CD4-positive, CD25-positive, alpha-beta regulatory T cell (primary cell): ENCODE measurements at places on chromosomes 16 and 17.

DNA sequence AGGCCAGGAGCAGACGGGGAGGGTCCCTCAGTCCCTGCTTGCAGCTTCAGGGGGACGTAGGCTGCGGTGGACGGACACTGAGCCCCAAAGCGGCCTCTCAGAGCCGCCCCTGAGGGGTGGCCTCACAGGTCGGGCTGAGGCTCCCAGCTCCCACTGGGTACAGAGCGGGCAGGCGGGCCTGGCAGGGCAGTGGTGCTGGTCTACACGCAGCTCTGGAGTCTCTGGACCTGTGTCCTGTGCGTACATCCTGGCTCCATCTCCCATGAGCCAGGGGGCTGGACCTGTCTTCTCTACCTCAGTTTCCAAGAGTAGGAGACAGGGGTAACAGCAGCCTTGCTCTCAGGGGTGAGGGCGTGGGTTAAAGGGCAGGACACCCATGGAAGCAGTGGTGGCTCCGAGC, 1.7 kb downstream of the DPEP1 start:
- no peak for DNase-seq

DNA sequence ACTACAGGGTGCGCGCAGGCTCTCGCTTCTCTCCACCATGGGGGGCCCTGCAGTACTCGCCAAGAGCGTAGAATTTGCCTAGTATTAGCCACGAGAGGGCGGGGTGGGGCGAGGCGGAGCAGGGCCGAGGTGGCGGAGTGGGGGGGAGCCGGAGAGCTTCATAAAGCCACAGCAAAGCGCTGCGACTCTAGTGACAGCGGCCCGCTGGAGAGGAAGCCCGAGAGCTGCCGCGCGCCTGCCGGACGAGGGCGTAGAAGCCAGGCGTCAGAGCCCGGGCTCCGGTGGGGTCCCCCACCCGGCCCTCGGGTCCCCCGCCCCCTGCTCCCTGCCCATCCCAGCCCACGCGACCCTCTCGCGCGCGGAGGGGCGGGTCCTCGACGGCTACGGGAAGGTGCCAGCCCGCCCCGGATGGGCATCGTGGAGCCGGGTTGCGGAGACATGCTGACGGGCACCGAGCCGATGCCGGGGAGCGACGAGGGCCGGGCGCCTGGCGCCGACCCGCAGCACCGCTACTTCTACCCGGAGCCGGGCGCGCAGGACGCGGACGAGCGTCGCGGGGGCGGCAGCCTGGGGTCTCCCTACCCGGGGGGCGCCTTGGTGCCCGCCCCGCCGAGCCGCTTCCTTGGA, at the start of gene TBX21:
Gene TBX21 (plus strand): TSS at position 190 of the 627 bp plus-strand sequence. CDS start 219 bp downstream, at position 409.
- DNase-seq = peak; percentile 87

GRCh38 chr16:85364323-85365040, 248.6 kb upstream of the GSE1 start:
- DNase-seq = no peak

DNA sequence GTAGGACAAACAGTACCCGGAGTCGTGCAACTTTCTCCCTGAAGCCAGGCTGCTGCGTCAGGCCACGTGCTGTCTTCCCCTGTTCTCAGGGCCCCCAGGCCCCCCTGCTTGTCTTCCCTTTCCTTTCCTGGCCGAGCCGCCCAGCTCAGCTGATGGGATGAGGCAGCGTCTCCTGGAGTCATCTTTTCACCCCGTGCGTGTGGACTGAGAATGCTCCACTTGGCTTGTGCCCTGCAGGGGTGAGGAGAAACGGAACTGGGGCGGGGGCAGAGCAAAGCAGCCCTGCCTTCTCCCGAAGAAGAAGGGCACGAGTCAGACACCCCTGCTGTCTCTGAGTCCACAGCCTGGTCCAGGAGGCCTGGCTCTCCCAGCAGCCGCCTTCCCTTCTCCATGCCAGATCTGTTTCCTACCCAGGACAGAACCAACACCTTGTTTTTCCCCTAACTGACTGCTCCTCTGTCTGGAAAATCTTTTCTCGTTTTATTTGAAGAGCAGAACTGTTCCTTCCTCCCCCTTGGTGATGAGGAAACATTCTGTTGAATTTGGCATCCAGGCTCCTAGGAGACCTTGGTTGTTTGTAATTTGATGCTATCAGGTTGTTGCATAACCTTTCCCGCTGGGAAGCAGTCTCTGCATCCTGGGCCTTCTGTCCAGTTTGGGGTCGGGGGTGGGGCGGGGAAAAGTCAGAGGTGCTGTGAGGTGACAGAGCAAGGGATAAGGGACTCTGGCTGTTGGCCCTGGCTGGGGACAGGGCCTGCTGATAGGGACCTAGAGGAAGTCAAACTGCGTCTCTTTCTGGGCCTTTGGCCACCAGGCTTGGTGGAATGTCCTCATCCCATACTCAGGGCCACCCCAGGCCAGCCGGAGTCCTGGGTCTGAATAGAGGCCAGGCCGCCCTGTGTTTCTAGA, 78.8 kb downstream of the WIPI1 start:
- no peak for DNase-seq

DNA sequence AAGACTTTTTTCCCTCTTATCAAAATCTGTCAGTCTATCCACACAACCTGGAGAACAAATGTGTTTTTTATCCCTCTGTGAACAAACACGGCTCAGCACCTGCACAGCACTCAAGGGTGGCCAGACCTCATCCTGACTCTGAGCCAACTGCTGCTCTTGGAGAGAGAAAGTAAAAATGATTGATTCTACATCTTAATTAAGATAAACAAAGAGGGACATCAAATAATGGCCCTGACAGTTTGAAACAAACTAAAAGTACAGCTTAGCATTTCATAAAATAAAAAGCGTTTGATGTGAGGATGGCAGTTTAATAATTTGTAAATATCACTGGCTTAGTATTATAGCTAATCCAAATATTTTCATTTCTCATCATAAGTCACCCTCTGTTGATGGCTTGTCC, 106.2 kb downstream of the SNX11 start:
- DNase-seq = no peak

- DNase-seq = no peak
These were observed 163.7 kb downstream of the MSI2 start for GRCh38 chr17:57419940-57420550.

DNA sequence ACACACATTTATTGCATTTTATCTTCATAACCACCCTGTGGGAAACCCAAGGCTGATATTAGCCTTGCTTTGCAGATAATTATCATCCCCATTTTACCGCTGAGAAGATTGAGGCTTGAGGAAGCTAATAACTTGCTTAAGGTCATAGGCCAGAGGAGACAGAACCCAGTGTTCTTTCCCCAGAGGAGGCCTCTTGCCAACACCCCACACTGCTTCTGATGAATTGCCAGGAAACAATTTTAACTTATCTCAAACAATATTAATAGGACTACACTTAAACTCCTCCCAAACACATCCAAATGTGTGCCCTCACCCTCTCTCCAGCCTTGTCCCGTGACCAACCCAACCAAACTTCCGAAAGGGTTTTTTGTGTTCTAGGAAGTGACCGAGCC, 2.1 kb upstream of the SPG7 start:
- peak; percentile 13 for DNase-seq

- no peak for DNase-seq
These were observed 1.1 kb upstream of the RASD1 start for GRCh38 chr17:17497065-17497844.

DNA sequence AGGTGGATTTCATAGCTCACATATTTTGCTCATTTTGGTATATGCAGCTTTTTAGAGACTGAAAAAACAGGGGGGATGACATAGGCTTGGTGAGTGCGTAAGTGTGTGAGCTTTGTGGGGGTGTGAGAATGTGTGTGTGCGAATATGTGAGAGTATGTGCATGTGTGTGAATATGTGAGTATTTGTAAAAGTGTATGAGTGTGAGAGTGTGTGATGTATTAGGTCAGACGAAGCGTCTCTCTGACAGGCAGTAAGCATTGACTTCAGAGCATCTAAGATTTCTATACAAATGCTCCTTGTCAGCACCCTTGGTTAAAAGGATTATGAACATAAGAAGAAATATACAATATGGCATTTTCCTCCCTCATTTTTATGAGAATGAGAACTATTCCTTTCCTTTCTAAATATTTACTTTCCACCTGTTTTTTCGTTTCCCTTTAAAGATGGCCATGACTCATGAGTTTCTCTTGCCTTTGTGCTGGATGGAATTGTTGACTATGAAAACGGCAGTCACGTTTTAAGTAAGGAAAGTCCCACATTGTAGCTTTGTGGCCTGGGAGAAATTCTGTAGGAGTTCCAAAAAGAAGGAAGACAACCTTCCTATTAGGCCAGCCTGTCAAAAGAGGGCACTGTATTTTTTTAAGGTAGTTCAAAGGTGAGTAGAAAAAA, 276.4 kb downstream of the FOXL1 start:
- DNase-seq = no peak

DNA sequence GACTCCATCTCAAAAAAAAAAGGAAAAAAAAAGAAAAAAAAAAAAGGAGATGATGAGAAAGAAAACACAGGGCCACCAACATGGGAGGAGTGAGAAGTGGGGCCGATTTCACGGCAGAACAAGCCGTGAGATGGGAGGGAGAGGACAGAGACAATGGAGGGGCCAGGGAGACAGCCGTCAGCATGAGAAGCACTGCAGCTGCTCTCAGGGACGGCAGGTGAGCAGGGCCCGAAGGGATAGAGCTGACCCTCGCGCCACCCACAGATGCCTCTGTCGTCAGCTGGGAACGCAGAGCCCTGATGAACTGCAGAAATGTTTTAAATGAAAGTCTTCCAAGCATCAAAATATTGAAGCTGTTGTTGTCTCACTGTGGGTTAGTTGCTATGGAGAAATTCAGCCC, 20.3 kb downstream of the PITPNM3 start:
- no peak for DNase-seq

- no peak for DNase-seq
These were observed 144.1 kb downstream of the SPECC1 start for GRCh38 chr17:20153231-20153630.
